ENCODE measurements at places on chromosomes 5 and 9.

GRCh38 chr5:168779333-168779732 is 200.2 kb upstream of the PANK3 start:
- DNase-seq: no peak

DNA sequence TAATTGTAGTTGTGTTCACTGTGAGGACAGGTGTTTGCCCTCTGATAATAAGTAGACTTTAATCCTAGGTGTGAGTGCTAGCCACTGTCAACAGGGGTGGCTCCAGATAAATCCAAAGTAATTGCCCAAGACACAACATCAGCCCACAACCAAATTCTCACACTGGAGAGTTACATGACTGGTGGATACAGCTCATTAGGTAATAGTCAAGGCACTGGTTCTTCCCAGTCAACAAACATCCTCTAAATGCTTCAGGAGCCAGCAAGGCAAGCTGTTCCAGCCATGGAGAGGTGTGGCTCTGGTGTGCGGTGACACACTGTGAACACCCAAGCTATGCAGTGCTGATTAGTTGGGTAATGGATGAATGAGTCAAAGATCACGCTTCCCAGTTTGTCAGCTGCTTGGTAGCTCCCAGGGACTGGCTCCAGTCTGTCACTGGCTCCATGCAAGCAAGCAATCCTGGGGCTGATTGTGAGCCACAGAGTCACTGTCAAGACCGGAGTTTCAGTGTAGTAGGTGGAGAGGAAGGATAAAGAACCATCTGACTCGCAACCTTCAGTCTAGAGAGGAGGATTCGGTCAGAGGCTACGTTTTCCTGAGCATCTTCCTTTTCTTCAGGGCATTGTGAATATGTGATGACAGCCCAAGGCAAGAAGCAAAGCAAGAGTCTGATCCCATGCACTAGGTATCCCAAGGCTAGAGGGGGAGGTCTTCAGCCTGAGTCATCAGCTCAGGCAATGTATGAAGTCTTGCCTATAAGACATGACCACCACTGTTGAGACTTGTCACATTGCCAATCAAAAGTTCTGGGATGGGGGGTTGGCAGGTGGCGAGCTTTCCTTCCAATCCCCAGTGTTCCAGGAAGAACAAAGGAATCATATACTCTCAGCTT is 63.1 kb downstream of the UGCG start:
- DNase-seq: no peak

GRCh38 chr9:71308454-71308853 is 187.0 kb upstream of the TRPM3 start:
- DNase-seq: no peak

DNA sequence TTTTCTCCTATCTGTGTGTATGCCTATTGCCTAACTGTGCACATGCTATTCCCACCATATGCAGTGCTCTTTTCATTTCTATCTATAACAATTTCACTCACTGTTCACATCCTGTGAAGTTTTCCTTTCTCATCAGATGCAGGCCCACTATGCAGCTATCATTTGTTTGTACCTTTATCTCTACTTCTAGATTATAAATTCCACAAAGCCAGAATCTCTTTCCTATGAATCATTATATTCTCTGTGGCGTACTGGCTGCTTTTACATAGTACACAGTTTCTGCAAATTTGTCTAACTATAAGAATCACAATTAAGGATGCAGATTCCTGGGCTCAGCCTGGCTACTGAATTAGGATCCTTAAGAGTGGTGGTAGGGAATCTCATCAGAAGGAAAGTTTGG is 600.8 kb upstream of the ARRDC3 start:
- DNase-seq: no peak

DNA sequence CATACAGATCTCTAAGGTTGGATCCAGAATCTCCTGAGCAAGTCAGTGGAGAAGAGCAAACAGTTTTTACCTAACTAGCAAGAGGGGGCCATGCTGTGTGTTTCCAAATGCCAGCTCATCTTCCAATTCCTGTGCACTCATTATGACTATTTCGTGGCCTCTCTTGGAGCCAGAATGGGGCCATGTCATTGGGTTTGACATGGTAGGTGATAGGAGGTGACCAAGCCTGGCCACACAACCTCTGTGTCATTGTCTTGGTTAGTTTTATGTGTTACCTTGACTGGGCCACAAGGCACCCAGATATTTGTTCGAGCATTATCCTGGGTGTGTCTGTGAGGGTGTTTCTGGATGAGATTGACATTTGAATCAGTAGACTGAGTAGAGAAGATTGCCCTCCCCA is 206.2 kb downstream of the HSPA4 start:
- DNase-seq: no peak

DNA sequence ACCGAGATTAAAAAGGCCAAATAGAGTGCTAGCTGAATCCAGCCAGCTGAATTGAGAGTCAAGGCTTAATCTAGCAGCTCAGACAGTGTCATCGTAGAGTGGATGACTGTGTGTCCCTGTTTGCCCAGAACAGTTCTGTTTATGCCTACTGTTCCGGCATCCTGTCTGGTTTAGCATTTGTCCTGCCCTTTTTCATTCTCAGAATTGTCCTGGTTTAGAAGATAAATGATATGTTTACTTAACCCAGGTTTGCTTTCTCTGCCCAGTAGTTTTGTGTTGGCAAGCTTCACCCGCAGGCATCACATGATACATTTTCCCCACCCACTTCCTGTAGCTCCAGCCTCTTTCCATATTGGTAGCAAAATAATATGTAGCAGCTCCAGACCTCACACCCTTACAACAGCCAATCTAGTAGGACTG is 41.3 kb upstream of the ZSWIM6 start:
- DNase-seq: no peak
